ENCODE measurements at places on chromosomes 12 and 14. TPM values are rescaled to one million over a fixed set of nuclear protein-coding genes. Genes with fewer than 3 reads are reported as not detected.
A peak's percentile ranks its signal among the peaks of the same experiment; 100 is the strongest.

- DNase-seq: no peak
Observed at GRCh38 chr12:53592426-53592825, 33.8 kb downstream of the ATF7 start.

NANOG gene
- total RNA-seq: not detected

- DNase-seq: no peak
Observed at GRCh38 chr14:35740215-35740614, 68.9 kb downstream of the RALGAPA1 start.

- no peak for DNase-seq
Observed at GRCh38 chr14:41022932-41023331, 583.7 kb upstream of the LRFN5 start.

DNA sequence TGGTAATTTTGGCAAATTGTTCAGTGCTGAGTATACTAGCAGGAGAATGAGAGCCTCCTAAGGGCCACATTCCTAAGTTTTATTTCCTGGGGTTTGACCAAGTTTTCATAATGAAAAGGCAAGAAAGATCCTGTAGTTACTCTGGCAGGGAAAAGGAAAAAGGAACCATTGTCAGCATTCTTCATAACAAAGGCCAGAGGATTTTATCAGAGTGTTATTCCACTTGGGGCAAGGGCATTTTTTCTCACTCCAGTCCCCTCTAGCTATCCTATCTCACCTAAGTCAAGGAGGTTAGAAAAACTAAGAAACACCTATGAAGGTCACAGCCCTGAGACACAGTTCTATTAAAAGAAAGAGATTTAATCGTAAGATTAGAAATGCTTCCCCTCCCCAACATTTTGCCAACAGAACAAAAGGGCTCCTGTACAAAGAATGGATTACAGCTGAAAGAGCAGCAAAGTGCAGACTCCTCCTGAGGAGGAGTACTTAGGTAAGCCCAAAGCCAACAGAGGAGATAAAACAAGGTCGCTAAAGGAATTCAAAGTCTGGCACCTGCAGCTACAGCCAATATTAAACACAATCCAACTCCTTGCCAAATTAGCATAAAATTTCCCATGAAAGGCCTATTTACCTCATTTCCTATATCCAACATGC lies 162.4 kb downstream of the GALC start:
- DNase-seq: no peak

DNA sequence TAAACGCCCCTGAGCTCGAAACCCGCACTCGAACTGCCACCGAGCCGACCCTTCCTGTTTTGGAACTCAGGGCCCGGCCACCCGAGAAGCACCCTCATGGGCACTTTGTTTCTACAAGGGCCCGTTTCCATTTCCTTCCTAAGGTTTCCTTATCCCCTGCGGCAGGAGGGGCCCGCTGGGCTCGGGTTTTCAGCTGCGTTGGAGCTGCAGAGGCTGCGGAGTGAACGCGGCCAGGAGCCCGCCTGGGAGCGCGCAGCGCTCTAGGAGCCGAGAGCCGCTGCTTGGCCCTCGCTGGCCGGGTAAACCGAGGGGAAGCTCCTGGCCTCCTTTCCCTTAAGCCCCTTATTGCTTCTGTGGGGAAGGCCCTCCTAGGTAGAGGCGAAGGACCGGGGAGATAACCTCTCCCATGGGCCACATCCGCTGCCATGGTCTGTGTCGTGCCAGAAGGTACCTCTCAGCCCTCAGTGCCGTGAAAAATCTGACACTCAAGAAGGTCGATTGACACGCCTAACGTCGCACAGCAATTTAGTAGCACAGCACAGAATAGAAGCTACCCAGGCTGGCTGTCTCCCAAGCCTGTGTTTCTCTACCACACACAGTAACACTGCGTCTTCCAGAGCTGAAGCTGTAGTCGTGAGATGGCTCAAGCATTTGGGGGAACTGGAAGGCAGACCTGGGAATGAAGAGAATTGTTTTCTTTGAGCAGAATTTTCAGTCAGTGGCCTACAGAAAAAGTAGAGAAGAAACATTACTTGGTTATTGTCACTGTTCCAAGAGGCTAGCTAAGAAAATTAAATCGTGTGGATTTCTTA lies 12.9 kb upstream of the CALM1 start:
- DNase-seq: peak; percentile 77

DNA sequence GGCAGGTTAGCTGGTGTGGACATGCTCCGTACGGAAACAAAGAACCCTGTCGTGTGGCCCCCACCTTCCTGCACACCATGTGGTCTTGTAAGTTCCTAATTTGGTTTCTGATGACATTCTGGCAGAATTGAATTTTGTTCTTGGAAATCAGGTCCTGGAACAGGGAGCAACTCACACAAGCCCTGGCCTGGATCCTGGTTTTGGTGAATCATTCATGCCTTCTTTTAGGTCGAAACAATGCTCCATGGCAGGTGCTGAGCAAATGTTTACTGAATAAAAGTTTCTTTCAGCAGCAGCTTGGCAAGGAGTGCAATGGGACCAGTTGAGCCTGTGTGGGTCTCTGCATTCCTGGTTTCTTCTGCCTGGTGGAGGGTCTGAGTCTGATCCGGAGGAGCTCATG lies 978.4 kb downstream of the BCL11B start:
- no peak for DNase-seq

EID3 gene
- total RNA-seq: 4.7 TPM

TSPAN19 gene
- total RNA-seq: not detected

ATL1 gene
- total RNA-seq: 0.38 TPM

DNA sequence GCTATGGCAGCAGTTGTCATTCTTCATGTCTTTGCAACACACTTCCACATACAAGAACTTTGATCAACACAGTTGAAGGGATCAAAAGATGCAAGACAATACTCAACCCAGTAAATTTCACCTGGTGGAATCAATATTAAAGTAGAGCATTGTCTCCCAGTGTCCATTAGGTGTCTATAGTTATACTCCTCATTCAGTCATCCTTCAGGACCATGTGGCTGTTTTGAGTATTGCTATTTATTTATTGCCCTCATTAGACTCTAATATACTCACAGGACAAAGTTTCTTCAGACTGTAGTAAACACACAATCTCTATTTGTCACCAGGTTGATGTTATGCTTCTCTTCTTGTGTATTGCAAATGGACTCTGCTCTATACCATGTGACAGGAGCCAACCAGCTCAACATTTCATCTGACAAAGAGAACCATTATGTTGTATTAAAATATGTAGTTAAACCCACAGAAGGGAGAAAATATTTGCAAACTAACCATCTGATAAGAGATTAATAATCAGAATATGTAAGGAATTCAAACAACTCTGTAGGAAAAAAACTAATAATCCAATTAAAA lies 146.6 kb downstream of the TGFB3 start:
- no peak for DNase-seq

DNA sequence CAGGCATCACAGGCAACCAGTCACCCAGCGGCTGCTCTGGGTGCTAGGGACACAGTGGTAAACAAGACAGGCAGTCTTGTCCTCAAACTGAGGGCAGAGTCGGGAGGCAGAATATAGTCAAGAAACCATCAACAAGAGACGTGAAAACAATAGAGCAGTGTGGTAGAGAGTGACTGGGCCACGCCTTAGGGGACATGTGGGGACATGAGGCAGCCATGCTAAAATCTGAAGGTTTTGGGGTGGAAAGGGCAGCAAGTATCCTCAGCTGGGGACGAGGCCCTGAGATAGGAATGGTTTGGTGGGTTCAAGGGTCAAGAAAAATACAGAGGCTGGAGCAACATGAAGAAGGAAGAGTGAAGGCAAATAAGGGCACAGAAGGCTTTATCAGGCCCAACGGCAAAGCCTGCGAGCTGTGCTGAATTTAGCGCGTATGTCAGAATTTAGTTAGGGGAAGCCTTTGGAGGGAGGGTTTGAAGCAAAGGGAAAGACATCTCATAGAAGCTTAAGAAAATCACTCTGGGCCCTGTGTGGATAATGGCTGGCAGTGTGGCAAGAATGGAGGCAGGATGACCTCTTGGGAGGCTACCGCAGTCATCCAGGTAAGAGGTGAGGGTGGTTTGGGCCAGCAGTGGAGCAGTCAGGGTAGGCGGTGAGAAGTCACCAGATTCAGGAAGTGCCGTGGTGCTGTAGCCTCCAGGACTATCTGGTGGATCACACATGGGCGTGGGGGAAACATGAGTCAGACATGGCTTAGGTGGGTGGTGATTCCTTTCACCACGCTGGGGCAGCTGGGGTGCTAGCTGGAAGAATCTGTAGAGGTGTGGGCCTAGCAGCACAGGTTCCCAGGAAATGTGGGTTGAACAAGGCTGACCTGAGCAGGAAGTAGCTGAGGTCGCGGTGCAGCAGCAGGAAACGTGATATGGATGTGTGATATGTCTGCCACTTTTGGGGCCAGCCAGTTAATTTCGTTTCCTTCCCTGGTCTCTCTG lies 3.0 kb downstream of the EVL start:
- DNase-seq: peak; percentile 95

GRCh38 chr12:47394070-47394469 lies 311.8 kb downstream of the RPAP3 start:
- peak; percentile 68 for DNase-seq
